ENCODE measurements at places on chromosomes 7 and 10.

DNA sequence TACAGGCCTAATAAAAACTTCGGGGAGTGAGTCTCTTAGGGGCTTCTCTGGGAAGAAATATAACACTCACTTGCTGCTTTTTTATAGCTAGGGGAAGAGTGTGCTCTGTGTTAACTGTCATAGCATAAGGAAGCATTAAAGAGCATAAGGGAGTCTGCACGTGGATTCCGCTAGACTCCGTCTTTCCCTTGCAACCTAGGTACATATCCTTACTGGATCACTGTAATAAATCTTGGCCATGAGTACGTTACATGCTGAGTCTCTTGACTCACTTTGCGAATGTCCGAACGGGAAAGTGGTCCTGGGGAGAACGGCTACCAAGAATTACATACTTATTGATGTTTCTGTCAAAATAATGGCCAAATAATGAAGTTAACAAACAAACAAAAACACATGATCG, 999.1 kb upstream of the MBL2 start:
- DNase-seq, result no peak

DNA sequence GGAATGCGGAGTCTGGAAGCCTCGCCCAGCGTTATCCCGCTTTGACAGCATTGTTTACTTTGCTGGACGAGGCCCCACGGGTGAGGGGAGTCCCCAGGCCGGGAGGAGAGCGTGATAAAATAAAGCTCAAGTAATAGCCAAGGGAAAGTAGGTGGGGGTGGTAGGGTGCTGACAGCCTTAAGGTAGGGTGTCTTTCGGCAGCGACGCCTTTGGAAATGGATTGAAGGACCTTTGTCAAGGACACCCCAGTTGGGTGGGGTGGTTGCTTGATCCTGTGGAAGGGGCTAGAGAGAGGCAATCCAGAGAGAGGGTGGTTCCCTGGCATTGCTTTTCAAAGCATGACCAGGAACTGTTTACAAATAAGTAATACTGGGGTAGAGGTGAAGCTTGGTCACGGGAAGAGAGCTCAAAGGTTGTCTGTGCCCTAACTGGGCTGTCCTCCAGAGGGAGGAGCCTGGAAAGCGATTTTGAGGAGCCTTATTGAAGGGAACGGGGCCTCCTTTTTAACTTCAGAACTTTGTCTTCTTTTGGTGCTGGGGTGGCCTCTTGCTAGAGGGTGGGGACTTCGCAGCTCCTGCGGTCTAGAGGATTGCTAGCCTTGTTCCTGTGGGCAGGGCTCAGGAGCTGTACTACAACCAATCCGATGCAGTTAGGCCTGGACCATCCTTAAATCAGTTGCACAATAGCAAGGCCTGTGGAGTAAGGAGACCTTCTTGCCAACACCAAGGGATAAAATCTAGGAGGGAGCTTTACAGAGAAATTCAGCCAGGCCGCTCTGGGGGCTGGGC, 1.3 kb downstream of the EIF4EBP2 start:
- no peak for DNase-seq

GRCh38 chr7:132171130-132171576, 405.1 kb downstream of the PLXNA4 start:
- no peak for DNase-seq

- no peak for DNase-seq
These were observed at the start of gene ABCB1 for GRCh38 chr7:87600130-87601124. Gene ABCB1, minus strand, starts transcription at chr7:87600884. Its CDS starts 700 bp downstream, at chr7:87600184.

DNA sequence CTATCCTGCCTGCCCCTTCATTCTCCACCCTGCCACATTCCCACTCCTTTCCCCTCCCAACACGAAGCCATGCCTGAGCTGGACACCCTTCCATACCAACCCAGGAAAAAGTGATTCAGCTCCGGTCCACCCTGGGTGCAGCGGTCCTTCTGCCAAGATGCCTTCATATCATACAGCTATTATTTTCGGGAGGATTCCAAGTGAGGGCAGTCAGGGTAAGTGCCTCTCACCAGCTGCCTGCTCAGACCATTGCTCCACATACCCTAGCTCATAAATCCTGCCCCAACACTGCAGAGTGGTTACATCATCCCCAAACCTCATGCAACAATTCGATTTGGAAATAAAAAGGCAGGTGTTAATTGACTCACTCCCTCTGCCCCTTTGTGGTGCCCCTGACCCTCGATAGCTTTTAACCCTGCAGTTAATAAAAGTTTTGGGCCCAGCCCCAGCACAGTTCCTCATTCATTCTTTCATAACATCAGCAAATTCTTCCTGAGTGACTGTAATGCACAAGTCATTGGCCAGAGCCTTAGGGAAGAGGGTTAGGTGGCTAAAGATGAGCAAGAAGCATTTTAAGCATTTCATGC, 42.6 kb downstream of the ZNF503 start:
- no peak for DNase-seq

- DNase-seq, result no peak
These were observed 296.2 kb upstream of the SMIM30 start for GRCh38 chr7:113414401-113415035.

- no peak for DNase-seq
These were observed 5.7 kb downstream of the UBE2H start for GRCh38 chr7:129947049-129947448.

DNA sequence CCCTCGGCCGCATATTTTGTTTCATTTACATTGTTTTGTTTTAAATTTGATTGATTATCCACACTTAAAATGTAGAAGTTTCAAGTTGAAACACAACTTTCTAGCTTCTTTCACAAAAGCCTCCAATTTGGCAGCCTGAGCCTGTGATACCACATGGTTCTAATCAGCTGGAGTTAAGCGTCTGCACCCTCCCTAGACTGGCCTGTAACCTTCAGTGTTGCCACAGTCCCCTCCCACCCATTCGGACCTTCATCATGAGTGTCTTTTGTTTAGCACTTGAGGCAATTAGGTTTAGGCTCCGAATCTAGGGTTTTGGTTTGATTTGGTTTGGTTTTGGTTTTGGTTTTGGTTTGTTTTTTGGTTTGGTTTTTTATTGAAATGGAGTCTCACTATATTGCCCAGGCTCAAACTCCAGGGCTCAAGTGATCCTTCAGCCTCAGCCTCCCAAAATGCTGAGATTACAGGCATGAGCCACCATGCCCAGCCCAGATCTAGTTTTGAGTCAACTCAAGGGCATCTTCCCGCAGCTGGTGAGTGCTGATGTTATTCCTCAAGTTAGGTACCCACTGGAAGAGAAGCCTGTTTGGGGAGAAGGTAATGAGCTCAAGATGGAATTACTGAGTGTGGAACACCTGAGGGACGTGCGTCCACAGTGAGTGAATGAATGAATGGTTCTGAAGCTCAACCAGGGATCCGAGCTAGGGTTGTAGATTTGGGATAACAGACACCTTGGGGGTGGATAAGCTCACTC, 201.4 kb downstream of the HECW1 start:
- DNase-seq, result no peak

GRCh38 chr7:156004265-156005201, 192.3 kb upstream of the SHH start:
- DNase-seq, result no peak

DNA sequence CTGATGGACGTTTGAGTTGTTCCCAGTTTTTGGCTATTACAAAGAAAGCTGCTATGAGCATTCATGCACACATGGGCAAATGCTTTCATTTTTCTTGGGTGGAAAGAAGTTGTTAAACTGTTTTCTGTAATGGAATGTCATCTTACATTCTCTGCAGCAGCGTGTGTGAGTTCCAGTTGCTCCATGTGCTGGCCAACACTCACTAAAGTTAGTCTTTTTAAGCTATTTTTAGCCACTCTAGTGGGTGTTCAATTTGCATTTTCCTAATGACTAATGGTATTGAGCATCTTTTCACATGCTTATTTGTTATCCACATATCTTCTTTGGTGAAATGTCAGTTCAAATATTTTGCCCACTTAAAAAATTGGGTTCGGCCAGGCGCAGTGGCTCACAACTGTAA, 82.8 kb upstream of the COL13A1 start:
- DNase-seq, result no peak

DNA sequence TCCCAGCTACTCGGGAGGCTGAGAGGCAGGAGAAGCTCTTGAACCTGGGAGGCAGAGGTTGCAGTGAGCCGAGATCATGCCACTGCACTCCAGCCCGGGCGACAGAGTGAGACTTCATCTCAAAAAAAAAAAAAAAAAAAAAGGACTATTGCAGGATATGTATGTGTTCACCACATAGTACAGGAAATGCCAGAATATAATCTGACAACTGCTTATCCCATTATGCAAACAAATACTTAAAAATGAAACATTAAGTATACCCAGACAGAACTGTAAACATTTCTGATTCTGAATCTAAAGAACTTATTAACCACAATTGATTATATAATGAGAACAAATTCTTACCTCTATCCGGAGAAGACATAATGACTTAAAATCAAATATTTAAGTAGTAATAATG, 18.7 kb downstream of the DKK1 start:
- DNase-seq, result no peak

GRCh38 chr10:121049489-121049888, 198.3 kb downstream of the WDR11 start:
- no peak for DNase-seq

GRCh38 chr10:80542053-80542452, 4.4 kb downstream of the SH2D4B start:
- no peak for DNase-seq

- DNase-seq, result peak; percentile 17
These were observed 10.4 kb downstream of the ATG9B start for GRCh38 chr7:151013733-151014497.

DNA sequence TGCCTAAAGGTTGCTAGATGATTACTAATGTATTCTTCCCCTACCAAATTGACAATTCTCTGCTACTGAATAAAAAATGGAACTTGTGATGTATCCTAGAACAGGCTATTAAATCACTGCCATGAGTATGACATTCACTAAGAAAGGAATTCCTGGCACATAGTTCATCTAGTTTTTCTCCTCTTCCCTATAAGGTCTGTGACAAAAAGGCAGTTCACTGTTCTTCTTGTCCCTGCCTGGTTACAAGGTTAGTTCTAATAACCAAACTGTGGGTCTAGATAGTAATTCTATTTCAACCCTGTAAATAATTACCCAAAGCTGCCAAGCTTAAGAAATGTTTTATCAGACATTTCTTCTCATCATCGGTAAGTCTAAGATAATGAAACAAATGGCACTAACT, 245.6 kb downstream of the BICC1 start:
- DNase-seq, result no peak

GRCh38 chr7:1685000-1685624, 15.0 kb downstream of the ELFN1 start:
- DNase-seq, result no peak

DNA sequence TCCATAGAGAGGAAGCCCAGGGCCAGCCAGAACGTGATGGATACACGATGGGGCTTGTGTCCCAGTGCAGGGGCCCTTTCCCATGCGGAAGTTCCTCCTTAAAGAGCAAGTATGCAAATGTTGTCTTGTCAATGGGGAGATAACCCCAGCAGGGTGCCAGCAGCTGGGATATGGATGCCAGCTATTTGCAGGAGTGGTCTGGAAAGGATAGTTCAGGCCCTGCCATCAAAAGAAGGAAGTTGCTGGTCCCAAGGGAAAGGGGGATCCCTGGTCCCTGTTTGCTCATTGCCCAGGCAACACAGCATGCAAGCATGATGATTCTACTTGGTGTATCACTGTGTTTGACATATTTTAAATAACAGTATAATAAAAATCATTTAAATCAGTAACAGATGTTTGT, 73.1 kb upstream of the HECW1 start:
- no peak for DNase-seq

- no peak for DNase-seq
These were observed 148.4 kb downstream of the TCERG1L start for GRCh38 chr10:131162866-131163843.

- DNase-seq, result no peak
These were observed 8.8 kb upstream of the ZNF248 start for GRCh38 chr10:37865957-37866803.

GRCh38 chr7:48551652-48552051, 372.7 kb upstream of the CDC14C start:
- no peak for DNase-seq

Data from GM12878 (cell line).